Fibroblast of skin of right biceps (primary cell): ENCODE measurements at places on chromosomes 1 and 21.
A peak's percentile ranks its signal among the peaks of the same experiment; 100 is the strongest.

DNA sequence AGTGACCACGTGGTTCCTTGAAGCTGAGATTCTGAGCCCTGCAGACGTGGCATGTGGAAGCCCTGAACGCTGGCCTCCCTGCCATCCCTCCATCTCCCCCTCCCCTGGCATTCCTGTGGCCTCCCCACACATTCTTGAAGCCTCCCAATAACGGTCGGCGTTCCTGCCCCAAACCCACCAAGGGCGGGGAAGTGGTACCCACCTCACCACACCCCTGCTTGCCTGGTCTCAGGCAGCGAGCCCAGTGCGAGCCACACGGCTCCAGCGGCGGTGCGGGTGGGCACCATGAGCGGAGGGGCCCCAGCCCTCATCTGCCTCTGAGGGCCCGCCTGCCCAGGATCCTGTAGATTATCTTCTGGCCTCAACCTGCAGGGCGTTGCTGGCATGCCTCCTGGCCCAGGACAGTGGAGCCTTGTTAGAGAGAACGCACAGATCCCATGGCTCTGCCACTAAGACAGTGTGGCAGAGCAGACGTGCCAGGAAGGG lies 20.6 kb upstream of the PRELP start:
- peak; percentile 71 for DNase-seq

DNA sequence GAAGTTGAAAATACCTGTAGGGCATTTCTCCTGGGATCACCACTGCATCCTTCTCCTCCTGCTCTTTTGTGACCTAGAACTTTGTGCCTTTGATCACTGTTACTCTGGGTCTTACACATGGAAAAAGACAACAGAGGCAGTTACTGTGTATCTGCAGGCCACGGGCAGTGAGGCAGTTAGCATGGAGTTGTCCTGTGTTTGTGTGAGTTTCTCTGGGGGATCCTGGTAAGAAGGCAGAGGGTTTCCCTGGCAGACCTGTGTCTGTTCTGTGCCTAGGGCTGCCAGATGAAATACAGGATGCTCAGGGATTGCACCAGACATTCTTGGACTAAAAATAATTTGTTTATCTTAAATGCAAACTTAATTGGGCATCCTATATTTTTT lies 44.4 kb upstream of the SCCPDH start:
- no peak for DNase-seq

DNA sequence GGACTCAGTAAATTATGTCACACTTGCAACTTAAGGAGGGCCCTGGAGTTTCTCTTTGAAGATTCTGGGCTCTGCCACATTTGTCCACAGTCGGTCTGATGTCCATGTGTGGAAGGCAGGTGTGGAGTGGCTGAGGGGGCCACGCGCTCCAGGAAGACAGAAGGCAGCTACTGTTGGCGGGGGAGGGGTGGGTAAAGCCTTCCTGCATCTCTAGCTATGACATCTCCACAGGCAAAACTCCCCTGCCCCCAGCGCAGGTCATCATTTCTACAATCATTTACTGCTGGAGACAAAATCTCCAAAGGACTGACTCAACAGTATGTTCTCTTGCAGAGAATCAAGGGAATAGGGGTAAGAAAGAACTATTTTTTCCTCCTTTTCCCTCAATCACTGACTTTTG lies 11.4 kb upstream of the TSPEAR start:
- no peak for DNase-seq

GRCh38 chr1:39608921-39609320 lies 30.5 kb downstream of the HEYL start:
- no peak for DNase-seq

DNA sequence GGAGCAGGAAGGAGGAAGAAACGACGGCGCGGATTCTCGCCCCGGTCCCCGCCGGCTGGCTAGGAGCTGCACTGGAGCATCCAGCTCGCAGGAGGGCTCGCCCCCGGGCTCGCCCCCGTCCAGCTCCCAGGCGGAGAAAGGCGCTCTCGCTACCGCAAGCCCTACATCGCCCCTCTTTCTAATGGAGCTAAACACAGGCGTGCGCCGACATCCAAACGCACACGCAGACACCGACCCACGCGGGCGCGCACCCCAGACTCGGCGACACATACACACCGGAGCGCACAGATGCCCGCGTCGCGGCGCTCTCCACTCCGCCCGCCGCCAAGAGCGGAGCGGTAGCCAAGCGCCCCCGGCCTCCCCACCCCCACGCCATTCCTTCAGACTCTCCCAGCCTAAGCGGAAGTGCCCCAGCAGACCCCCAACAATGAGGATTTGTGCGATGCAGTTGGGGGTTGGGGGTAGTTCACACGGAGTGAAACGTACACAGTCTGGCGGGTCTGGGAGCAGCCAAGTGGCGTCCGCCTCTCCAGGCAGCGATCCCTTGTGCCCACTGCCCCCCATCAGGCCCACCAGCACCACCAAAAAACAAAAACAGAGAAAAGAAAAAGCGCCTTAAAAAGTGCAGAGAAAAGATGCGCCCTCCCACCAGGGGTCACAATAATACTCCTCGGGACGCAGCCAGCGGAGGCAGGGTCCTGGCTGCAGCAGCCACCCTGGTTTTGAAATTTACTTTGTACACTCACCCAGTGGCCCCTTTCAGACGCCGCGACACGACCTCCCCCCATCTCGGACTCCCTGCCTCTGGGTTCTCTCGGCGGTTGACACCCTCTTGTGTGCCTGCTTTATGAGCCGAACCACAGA lies 1.4 kb downstream of the DAB1 start:
- peak; percentile 53 for DNase-seq

DNA sequence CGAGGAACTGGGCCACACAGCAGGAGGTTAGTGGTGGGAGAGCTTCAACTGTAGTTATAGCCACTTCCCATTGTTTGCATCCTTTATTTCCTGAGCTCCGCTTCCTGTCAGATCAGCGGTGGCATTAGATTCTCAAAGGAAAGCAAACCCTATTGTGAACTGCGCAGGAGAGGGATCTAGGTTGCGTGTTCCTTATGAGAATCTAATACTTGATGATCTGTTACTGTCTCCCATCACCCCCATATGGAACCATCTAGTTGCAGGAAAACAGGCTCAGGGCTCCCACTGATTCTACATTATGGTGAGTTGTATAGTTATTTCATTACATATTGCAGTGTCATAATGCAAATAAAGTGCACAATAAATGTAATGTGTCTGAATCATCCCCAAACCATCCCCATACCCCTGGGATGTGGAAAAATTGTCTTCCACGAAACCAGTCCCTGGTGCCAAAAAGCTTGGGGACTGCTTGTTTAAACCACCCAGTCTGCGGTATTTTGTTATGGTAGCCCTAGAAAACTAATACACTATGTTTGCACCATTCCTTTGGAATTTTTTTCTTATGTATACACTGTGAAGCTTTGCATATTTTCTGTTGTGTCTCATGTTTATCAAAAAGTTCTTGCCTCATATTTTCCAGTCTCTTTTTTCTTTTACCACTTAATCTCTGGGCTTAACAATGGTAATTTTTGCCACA lies 136.6 kb upstream of the IVNS1ABP start:
- peak; percentile 99 for DNase-seq

GRCh38 chr1:48028218-48029069 lies 31.3 kb upstream of the TRABD2B start:
- DNase-seq, result no peak

DNA sequence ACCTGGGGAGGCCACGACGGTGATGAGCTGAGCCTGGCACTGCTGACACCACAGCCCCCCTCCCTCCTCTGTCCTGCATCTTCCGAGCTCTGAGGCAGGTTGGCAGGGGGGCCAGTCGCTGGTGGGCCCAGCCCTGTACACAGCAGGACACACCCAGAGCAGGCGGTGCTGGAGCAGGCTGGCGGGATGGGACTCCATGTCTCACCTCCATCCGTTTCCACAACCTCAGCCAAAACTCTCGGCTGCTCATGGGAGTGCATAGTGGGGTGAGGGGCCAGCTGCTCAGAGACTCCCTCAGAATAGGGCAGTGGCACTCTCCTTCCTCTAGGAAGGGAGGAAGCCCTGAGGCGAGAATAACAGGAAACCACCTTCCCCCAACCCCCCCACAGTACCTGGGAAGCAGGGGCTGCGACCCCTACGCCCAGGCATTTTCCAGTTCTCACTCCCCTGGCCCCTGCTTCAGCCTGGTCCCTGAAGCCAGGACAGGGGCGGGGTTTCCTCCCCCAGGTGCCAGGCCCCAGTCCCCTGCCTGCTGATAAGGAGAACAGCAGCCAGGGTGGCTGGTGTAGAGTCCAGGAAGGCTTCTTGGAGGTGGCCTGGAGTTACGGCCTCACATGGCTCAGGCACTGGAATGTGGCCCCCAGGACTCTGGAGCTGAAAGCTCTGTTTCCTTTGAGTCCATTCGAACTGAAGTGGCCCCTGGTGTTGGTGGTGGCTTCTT lies 3.2 kb upstream of the IBA57 start:
- DNase-seq, result peak; percentile 44

DNA sequence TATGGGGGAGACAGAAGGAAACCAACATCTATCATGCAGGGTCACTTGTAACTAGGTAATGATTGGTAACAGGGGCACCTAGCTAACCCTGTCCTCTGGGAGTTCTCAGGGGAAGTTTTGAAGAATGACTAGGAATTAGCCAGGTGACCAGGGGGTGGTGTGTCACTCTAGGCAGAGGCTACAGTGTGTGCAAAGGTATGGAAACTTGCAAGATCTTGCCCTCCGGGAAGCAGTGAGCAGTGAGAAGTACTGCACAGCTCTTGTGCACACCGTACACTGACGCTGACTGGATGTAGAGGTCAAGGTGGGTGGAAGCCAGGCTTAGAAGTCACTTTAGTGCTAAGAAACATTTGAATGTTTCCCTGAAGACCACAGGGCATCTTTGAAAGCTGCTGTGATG lies 62.9 kb upstream of the LMO4 start:
- DNase-seq, result no peak

- DNase-seq, result no peak
Measured at GRCh38 chr21:46454634-46455390, 3.9 kb upstream of the DIP2A start.

- no peak for DNase-seq
Measured at GRCh38 chr1:8216005-8216404, 101.9 kb upstream of the SLC45A1 start.

DNA sequence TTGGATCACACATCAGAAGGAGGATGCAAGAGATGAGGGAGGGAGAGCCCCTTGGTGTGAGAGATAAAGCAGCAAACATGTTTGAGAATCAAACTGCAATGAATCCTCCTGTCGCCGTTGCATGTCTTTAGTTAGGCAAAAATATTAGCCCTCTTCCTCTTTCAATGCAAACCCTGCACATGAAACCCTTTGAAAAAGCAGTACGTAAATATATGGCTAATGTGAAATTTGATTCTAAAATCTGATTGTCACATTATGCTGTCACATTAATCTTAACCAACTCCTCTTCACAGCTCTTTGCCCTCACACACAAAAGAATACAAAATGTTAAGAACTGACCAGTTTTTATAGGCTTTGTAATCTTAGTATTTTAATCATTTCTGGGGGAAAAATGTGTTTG lies 63.4 kb downstream of the WDR64 start:
- no peak for DNase-seq
